ENCODE measurements at places on chromosomes 5 and 9.

GRCh38 chr5:151637676-151638075 is 46.5 kb upstream of the FAT2 start:
- DNase-seq, result no peak

- DNase-seq, result no peak
Observed at GRCh38 chr5:126031989-126032716, 391.1 kb upstream of the GRAMD2B start.

GRCh38 chr5:61802456-61802855 is 470.4 kb downstream of the ZSWIM6 start:
- DNase-seq, result no peak

DNA sequence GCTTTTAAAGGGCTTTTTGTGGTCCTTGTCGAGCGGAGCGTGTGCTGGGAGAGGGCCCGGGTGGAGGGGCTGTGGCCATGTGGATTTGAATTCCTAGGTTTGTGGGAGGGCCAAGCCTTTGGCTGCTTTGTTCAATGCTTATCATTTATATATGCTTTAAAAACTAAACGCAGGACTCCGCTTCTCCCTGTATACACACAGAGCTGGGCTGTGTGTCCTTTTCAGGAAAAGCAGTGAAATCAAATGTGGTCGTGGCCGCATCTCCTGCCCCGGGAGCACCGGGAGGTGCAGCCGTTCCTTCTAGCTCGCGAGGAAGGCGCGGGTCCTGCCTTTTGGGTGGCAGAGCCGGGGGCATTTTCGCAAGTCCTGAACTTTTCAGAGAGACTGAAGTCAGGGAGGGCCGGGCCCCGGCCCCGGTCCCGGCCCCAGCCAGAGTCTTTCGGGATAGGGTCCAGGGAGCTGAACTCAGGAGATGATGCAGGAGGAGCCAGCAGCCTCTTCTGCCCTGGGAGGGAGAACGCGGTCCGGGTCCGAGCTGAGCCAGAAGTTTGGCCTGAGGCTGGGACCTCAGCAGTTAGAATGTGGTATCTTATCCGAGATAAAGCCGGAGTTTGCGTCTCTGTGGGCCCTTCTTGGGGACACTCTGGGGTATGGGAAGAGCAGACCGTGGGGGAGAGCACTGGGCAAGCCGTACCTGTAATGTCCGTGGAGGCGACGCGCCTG is 158.8 kb downstream of the C9orf152 start:
- DNase-seq, result no peak

DNA sequence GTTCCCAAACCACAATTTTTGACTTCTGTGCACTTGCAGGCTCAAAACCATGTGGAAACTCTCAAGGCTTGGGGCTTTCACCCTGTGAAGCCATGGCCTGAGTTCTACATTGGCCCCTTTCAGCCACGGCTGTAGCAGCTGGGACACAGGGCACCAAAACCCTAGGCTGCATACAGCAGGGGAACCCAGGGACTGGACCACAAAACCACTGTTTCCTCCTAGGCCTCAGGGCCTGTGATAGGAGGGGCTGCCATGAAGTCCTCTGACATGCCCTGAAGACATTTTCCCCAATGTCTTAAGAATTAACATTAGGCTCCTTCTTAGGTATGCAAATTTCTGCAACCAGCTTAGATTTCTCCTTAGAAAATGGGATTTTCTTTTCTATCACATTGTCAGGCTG is 312.1 kb upstream of the TUSC1 start:
- DNase-seq, result no peak
